ENCODE measurements at places on chromosomes 7 and 10. TPM values are rescaled to one million over a fixed set of nuclear protein-coding genes. Genes with fewer than 3 reads are reported as not detected.

DNA sequence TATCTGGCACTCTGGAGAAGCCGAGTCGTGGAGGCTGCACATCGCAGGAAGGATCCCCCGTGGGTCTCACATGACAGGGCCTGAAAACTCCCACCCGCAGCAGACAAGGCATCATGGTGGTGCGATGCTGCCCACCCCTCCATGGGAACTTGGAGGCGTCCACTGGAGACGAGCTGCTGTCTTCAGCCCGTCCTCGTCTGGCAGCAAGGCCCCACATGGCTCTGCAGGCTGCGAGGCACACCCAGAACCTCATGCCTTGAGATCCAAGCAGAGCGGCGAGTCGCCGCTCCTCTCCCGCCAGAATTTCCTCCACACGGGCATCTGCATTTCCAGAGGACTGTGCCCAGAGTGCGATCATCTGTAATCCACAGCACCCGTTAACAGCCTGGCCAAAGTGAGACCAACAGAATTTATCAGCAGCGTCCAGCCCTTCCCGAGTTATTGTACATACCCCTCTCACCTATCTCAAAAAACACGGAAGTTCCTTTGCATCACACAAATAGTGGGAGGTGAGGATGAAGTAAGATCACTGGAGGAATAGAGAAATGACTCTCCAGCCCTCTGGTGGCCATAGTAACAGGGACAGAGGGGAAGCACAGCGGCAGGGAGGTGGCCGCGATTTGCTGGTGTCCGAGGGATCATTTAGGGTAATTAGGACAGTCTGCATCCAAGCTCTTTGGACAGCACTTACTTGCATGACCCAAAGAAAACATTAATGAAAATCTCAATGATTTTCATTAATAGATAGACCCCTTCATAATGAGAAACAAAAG lies 292.4 kb downstream of the USP6NL start:
- no peak for DNase-seq

GRCh38 chr7:80014511-80014910 lies 120.1 kb upstream of the GNAI1 start:
- DNase-seq, result no peak

GRCh38 chr10:125123476-125124114 lies 36.8 kb downstream of the CTBP2 start:
- DNase-seq, result no peak

The FAM221A gene
- total RNA-seq, result not detected

The ABI1 gene
- 29.3 TPM for total RNA-seq

GRCh38 chr10:34203966-34204630 lies 611.0 kb downstream of the PARD3 start:
- peak; percentile 54 for DNase-seq

DNA sequence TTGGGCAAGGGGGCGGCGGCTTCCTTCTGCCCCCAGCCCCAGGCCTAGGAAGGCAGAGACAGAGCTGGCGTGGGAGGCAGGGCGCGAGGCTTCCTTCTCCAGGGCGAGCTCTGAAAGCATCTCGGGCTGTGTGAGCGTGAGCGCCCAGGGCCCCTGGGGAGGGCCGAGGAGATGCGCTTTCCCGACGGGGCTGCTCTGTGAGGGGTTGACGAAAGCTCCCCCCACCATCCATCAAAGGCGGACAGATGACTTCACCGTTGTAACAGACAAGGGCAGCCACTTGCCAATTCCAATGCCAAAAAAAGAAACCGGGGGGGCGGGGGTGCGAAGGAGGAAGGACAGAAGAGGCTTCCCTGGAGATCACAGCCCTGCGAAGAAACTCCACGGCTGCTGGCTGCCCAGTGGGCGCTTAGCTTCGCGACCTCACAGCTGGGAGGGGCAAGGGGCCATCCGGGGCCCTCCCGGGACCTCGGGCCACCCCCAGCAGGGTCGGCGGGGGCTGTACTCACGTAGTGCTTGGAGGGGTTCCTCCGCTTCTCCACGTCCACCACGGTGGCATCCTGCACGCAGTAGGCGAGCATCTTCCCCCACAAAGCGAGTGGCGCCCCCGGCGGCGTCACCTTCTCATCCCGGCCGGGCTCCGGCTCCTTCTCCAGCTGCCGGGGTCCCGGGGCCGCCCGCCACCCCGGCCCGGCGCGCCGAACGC lies 537 bp downstream of the SH3PXD2A start:
- DNase-seq, result no peak

The FAM237B gene
- not detected for total RNA-seq

DNA sequence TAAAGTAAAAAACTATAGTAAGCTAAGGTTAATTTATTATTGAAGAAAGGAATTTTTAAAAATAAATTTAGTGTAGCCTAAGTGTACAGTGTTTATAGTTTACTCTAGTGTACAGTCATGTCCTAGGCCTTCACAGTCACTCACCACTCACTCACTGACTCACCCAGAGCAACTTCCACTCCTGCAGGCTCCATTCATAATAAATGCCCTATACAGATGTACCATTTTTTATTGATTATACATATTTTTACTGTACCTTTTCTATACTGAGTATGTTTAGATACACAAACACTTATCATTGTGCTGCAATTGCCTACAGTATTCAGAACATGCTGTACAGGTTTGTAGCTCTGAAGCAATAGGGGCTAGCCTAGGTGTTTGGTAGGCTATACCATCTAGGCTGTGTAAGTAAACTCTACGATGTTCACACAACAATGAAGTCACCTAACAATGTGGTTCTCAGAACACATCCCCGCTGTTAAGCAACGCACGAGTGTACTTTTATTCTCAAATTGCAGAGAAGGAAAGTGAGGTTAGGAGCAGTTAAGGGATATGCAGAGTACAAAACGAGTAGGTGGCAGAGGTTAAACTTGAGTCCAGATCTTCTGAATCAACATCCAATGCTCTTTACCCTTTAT lies 38.9 kb upstream of the PLCE1 start:
- no peak for DNase-seq

DNA sequence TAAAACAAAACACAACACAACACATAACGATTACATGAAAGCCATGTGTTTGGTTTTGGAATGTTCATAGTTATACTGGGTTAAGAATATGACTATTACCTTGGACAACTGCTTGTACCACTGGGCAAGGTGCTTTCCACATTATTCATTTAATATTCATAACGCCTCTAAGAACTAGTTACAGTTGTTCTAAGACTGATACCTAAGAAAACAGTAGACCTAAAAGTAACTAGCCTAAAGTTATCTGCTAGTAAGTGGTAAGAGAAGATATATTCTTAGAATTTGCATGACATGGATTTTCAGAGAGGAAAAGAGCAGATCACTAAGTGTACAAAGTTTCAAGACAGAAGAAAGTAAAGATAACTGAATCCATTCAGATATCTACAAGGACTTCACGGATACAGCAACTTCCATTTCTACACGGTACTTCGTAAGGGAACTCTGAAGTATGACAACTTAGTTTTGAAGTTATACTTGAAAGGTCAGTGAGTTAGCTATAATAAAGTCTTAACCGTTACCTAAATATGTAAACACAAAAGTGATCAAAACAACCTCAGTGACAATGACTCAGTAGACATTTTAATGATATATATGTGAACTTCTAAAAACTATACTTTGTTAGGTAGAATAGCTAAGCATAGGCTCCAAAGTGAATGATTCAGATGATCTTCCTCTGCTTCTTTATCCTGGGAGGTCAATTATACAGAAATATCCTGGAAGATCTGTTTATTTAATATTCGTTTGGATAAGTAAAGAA lies 65.1 kb downstream of the MINDY3 start:
- DNase-seq, result no peak

The PPRC1 gene
- 19.0 TPM for total RNA-seq

DNA sequence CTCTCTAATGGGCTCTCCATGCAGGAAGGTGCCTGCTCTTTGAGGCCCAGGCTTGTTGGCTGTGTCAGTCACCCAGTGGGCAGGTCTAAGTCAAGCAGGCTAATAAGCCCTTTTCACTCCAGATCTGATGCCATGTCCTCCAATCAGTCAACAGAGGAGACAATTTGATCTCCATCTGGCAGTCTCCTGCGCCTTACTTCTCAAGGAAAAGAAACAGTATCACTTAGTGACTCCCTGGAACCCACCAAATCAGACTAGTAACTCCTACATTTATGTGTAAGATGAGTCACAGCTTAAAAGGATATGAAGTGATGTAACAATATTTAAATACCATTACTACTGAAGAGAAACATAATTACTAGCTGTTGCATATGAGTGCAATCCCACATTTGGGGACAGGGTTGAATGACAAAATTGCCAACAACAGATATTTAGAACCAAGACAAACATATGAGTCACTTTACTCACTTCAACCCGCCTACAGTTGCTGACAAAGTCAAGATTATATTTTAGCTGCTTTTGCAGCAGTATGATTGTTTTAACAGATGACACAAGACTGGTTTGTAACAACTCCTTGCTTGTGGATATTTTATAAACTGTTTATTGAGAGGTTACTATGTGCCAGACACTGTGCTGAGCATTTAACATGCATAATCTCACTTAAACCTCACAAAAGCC lies 72.1 kb downstream of the USP6NL start:
- DNase-seq, result peak; percentile 30

GRCh38 chr7:18520450-18521235 lies 25.1 kb downstream of the HDAC9 start:
- no peak for DNase-seq

The OPN1SW gene
- total RNA-seq, result not detected

The STK17A gene
- total RNA-seq, result 30.2 TPM

The RELN gene
- total RNA-seq, result 215 TPM

- DNase-seq, result no peak
Measured at GRCh38 chr7:12648704-12649261, 38.6 kb upstream of the ARL4A start.

- DNase-seq, result no peak
Measured at GRCh38 chr7:47188653-47189315, 393.1 kb downstream of the TNS3 start.

- no peak for DNase-seq
Measured at GRCh38 chr7:32616625-32617024, 121.3 kb downstream of the AVL9 start.

- DNase-seq, result no peak
Measured at GRCh38 chr7:66379542-66380160, 174.5 kb downstream of the TPST1 start.

The TBL2 gene
- 17.7 TPM for total RNA-seq

DNA sequence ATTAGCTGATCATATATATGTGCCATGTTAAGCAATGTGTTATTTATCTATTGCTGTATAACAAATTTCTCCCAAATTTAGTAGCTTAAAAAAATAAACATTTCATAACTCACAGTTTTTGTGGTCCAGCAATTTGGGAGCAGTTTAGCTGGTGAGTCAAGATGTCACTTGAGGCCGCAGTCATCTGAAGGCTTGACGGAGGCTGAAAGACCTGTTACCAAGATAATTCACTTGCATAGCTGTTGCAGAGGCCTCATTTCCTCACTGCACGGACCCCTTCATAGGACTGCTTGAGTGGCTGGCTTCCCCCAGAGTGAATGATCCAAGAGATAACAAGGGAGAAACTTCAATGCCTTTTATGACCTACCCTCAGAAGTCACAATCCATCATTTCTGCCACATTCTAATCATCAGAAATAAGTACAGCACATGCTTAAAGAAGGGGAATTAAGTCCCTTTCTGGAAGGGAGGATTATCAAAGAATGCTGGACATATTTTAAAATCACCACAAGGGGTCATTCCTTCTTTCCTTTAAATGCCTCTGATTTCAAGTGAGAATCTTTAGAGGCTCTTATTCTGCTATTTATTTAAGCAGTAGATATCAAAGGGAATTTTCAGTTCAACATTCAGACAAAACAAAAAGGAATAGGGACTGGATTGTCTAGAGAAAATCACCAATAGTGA lies 10.5 kb upstream of the SRPK2 start:
- DNase-seq, result peak; percentile 16

Data from HepG2 (cell line).